ENCODE measurements at places on chromosomes 4 and X. TPM values are rescaled to one million over a fixed set of nuclear protein-coding genes. Genes with fewer than 3 reads are reported as not detected.

F9 gene
- not detected for total RNA-seq

SHISA3 gene
- 5.7 TPM for total RNA-seq

ZNF41 gene
- 17.8 TPM for total RNA-seq

PPP3CA gene
- 45.8 TPM for total RNA-seq

MAGEE1 gene
- 3.6 TPM for total RNA-seq

HSD17B11 gene
- total RNA-seq, result 23.4 TPM

CCDC158 gene
- 3.2 TPM for total RNA-seq

PCDH18 gene
- 14.0 TPM for total RNA-seq

MAGEC1 gene
- not detected for total RNA-seq

DNA sequence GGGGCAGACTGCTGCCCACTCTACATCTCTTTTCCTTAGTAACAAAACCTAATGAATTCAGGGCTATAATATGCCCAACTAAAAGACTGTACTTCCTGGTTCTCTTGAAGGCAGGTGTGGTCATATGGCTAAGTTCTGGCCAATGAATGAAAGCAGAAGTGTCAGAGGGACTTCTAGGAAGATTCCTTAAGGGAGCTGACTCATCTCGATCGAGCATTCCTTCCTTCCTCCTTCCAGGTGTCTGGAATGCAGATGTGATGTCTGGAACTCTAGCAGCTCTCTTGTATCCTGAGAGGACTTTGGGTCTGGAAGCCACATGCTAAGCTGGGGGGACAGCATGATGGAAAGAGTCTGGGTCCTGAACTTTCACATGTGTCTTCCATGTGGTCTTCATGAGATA is 116.2 kb upstream of the STX18 start:
- no peak for DNase-seq

DNA sequence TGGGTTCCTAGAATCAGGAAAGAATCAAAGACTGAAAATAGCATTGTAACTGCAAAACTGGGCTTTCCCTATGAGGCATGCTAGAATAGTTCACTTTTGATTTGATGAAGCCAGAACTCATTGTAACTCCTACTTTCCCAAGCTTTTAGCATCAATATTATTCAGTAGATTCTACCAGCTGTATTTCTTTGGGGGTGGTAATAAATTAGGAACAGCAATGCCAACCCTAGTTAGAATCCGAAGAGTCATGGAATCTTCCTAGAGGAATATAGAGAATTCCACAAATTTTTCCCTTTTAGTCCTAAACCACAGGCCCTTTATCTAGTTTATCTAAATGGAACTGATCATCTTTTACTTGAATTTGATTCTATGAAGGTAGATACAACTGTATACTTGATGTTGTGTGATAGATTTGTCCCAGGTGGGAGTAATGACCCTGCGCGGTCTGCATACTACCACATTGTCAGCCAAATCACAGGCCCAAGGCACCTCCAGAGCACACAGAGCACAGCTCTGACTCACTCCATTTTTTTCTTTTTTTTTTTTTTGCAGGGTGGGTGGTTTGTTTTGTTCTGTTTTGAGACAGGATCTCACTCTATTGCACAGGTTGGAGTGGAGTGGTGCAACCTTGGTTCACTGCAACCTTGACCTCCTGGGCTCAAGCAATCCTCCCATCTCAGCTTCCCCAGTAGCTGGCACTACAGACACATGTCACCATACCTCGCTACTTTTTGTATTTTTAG is 66.6 kb downstream of the EDNRA start:
- no peak for DNase-seq

- DNase-seq, result no peak
Observed at GRCh38 chr4:141036786-141037185, 96.5 kb downstream of the RNF150 start.

- DNase-seq, result no peak
Observed at GRCh38 chr4:182354867-182355266, 111.7 kb downstream of the TENM3 start.

DNA sequence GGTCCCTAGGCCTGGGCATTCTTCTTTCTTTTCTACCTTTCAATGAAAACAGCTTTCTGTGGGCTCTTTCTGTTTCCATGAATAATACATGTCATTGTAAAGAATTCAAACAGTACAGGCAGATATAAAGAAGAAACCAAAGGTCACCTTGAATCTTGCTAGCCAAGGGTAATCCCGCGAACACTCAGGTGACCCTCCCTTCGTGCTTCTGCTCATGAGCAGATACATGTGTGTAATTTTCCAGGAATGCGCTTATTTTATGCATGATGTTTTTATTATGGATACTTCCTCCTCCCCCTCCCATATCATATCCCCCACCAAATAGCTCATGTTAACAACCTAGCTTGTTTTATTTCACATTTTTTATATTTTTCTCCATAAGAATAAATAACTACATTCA is 9.6 kb upstream of the JAKMIP1 start:
- no peak for DNase-seq

- DNase-seq, result no peak
Observed at GRCh38 chr4:102355748-102356147, 10.5 kb upstream of the SLC39A8 start.

DNA sequence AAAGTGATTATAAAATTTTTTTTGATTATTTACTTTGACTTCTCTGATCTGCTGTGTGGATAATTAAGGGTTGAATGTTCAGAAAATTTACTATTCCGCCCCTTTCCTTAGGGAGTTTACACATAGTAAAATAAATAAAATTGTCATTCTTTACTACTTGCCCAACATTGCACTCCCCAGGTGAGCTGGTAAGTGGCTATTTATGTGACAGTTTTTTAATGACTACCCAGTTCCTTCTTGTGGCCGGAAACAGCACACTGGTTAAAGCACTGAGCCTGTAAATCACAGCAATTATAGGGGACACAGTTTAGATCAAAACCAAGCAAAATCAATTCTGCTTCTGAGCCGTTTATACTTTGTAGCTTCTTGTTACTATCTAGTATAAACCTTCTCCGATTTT is 158.1 kb downstream of the FHIP1A start:
- DNase-seq, result no peak

- no peak for DNase-seq
Observed at GRCh38 chr4:159410891-159411290, 308.0 kb downstream of the RAPGEF2 start.

- peak; percentile 68 for DNase-seq
Observed at GRCh38 chr4:98260047-98260578, 1.1 kb upstream of the RAP1GDS1 start.

DNA sequence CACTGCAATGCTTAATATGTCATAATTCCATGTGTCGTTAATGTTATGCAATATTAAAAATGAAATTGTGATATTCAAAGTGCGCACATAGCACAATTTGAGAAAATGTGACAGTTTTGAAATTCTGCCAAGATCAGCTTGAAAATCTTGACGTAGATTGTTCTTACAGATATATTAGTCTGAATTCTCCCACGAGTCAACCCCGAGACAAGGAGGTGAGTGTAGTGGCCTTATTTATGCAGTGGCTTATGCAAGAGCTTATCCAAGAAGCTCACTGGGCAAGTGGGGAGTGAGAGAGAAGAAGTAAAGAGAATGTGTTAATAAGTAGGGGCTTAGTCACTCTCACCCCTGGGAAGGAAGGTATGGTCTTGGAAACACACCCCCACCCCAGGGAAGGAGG is 286.1 kb upstream of the STS start:
- no peak for DNase-seq

GRCh38 chr4:122577808-122578781 is 42.8 kb downstream of the IL21 start:
- peak; percentile 18 for DNase-seq

- DNase-seq, result no peak
Observed at GRCh38 chrX:103792916-103793544, 16.4 kb downstream of the PLP1 start.

DNA sequence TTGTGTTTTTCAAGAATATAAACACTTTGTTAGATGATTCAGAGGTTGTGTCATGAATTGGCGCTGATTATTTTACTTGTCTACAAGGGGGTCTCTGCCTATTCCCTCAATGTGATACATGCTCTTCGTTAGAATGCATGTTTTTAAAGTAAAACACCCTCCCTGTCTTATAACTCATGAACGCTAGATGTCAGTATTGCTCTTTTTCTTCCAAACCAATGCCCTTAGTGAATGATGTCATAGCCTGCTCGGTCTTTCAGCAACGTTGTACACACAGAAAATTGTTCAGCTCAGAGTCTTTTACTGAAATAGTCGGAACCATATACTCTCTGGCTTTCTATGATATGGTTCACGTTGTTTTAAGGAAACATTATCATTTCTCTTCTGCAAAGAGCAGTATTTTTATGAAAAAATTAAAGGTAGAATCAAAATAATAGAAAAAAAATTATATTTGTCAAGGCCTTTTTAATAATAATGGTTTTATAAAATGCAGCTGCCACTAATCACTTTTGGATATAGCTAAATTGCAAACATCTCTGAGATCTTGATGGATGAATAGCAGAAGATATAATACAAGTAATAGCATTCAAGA is 292.9 kb downstream of the TLL1 start:
- peak; percentile 2 for DNase-seq

DNA sequence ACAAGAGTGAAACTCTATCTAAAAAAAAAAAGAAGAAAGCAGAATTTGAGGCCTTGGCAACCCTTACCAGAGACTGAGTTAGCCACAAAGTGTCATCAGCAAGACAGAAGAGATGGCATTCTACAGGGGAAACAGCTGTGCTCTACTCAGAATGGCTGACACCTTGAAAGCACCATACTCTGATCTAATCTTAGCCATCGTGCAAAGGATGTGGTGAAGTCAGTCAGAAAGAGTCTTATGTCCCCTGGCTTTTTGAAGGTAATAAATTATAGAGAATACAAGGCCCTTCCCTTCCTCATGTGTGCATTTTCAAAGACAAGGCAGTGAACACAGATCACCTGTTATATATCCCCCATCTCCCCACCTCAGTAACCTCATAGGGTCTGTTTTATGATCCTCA is 13.2 kb downstream of the CLNK start:
- no peak for DNase-seq

DNA sequence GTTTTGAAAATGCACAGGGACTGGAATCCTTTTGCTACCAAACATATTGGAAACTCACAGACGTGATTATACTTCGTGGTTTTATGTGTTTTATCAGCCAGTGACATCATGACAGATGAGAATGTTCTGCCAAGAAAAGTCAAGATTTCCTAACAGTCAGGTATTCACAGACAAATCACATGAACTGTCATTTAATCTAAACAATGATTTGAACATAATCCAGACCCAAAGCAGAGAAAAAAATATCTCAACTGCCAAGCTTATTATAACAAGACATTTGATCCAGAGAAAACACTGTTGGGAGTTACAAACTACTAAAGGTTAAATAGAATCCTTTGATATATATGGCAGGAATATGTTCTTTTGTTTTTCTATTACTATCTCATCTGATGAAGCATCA is 635.9 kb upstream of the FRG1 start:
- DNase-seq, result no peak

DNA sequence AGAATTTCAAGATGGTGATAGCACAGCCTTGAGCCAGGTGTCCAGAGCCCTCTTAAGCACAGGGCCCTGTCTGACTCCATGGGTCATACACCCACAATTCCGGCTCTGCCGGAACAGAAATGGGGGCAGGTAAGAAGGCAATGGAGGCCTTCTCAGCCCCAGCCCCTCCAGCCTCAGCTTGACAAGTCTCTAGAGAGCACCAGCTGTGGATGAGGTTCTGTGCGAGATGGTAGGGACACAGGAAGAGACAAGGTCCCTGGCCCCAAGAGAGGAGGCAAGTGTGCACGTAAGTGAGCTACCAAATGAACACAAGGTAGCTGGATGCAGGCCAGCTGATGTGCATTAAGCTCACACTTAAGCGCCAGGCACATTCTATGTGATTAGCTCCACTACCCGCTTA is 2.4 kb upstream of the PRRG3 start:
- DNase-seq, result no peak

DNA sequence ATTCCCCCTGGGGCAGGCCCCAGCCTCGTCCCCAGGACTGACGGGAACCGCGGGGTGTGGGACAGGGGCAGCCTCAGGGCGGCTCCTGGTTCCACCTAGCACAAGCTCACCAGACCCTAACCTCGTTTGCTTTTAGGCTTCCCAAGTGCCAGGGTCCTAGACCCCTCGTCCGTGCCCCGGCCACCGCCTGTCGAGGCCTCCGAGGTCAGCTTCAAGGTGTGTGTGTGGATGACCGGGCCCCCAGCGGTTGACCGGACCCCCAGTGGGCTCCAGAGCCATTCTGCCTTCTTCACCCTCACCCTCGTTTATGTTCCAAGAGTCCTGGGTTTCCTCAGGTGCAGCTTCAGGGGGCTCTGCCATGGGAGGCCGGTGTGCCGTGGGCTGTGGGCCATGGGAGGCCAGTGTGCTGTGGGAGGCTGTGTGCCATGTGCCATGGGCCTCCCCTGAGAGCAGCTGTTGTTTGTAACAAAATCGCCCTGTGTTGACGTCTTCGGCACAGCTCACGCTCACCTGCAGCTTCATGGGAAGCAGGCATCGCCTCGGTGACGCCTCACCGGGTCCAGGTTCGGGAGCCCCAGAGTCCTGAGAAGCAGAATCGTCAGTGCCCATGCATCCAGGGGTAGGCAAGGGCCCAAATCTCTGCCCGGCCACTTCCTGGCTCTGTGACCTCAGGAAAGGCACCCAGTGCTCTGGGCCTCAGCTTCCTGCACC is 43.0 kb upstream of the HMX1 start:
- no peak for DNase-seq

GRCh38 chr4:5865896-5866599 is 26.8 kb downstream of the CRMP1 start:
- no peak for DNase-seq

- no peak for DNase-seq
Observed at GRCh38 chr4:47462799-47463234, 685 bp downstream of the COMMD8 start.

GRCh38 chrX:150291014-150291413 is 72.1 kb upstream of the MAMLD1 start:
- DNase-seq, result no peak

DNA sequence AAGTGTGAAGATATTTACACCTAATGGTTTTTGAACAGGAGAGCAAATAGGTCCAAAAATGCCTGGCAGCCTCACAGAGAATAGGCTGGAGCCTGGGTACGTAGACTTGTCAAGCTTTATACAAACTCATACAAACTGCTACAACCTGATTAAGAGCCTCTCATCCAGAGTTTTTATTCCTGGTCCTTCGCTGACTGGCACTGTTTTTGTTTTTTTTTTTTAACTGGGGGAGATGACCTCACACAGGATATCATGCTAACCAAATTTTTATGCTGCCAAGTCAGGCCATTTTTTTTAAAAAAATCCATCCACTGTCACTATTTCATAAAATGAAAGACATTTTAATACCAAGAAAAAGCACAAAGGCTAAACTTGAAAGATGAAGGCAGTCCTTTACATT is 1.9 kb downstream of the FAM114A1 start:
- no peak for DNase-seq
